ENCODE measurements at places on chromosomes 3 and 15. TPM values are rescaled to one million over a fixed set of nuclear protein-coding genes. Genes with fewer than 3 reads are reported as not detected.

GRCh38 chr3:37140899-37141541 lies 33.4 kb downstream of the LRRFIP2 start:
- no peak for DNase-seq

GRCh38 chr3:100662113-100662823 lies 47.0 kb upstream of the TFG start:
- no peak for DNase-seq

GRCh38 chr3:141287326-141287725 lies 55.7 kb downstream of the PXYLP1 start:
- no peak for DNase-seq

GRCh38 chr3:36695769-36696137 lies 68.6 kb downstream of the DCLK3 start:
- no peak for DNase-seq

The EIF4E3 gene
- 8.9 TPM for total RNA-seq
